Suppressor macrophage (primary cell): ENCODE measurements at places on chromosomes 13 and 19.

GRCh38 chr13:112771877-112772538 is 82.2 kb downstream of the ATP11A start:
- DNase-seq = no peak

- peak; percentile 59 for DNase-seq
Measured at GRCh38 chr19:49570997-49571676, 9.2 kb downstream of the NOSIP start.

- DNase-seq = no peak
Measured at GRCh38 chr13:93304868-93305613, 78.4 kb downstream of the GPC6 start.

- no peak for DNase-seq
Measured at GRCh38 chr13:111302045-111302726, 18.3 kb upstream of the TEX29 start.

DNA sequence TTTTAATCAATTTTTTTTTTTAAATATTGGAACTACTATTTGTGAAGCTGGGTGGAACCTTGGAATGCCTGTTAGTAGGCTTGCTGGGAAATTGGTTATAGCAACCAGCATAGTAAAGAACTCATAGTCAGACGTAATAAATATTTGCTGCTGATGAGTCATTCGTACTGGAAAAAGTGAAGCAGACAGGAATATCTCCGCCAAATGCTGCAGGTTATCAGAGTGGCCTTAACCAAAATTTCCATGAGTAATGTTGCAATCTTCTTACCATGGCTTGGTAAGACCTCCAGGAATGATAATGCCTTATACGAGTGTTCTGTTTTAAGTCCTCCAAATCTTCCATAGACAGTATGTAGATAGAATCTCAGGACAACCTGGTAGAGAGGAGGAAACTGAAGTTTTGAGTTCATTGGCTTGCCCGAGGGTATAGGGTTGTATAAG is 34.2 kb downstream of the MBNL2 start:
- no peak for DNase-seq

DNA sequence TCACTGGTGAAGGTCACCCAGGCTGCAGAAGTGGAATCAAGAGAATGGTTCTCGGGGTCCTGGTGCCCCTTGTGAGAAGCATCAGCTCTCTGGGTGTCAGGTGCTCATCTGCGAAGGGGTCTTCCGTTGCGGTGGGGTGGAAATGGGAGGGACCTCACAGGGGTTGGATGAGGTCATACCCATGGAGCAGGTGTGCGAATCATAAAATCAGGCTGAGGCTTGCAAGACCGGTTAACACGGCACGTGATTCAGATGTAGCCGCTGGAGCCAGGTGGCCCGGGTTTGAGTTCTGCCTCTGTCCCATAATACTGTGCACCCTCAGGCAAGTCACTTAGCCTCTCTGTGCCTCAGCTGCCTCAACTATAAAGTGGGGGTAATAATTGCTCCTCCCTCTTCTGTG is 3.9 kb upstream of the KLK15 start:
- no peak for DNase-seq

DNA sequence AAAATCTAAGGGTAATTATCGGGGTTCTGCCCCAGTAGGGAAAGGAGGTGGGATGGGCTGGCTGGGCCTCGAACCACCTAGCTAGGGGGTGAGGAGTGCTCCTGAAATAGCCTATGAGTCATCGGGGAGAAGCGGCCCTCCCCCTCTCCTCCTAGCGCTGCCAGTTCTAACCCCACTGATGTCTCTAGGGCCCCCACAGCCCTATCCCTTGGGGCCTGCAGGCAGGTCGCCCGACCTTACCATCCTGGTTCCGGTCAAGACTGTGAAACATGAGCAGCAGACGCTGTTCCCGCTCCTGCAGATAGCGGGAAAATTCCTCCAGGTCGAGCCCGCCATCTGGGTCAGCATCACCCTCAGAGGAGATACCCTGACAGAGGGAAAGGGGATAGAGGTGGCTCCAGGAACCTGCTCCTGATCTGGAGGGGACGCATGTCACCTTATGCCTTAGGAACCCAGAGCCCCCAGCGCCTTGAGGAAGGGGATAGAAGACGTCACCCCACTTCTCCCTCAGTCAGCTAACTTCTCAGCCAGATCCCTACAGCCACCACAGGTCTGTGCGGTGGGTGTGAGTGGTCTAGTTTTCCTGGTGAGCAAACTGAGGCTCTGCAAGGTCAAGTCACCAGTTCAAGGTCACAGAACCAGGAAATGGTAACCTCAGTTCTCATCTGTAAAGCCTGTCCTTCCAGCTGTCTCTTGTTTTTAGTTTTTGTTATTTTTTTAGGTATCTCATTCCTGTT is 1.5 kb downstream of the SLC25A23 start:
- DNase-seq = no peak

DNA sequence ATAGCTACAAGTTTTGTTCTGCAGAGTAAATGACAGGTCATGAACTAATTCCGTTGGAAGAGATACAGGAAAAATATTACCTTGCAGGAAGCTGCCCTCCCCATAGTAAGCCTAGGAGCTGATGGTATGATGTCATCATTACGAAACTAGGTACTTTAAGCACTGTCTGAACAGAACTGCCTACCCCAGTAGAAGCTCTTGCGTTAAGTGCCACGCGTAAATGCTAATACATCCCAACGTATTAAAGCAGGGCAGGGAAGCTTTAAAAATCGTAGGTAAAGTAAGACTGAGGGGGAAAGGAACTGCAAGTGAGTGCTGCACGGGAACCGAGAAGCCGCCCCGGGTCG is 572 bp downstream of the UGGT2 start:
- DNase-seq = peak; percentile 59

- no peak for DNase-seq
Measured at GRCh38 chr13:65841156-65841555, 1389.0 kb downstream of the PCDH9 start.

- DNase-seq = peak; percentile 63
Measured at GRCh38 chr13:48624858-48625257, 28.9 kb upstream of the CYSLTR2 start.
